ENCODE measurements at places on chromosomes 11 and 22.
A peak's percentile ranks its signal among the peaks of the same experiment; 100 is the strongest.

DNA sequence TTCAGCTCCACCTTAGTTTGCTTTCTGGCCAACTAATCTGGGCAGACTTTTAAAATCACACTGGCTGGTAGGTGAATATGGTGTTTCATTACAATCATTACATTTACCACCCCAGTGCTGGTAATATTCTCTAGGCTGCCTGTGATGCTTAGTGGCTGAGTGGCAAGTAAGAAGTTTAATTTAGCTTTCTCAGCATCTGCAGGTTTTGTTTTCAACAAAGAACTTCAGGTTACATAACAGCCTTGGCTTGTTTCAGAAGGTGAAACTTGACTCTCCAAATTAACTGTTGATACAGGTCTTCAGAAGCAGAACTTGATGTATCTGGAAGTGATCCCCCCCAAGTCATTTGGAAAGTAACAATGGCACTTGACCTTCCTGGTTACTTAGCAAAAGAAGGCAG is 423.3 kb upstream of the CCDC90B start:
- DNase-seq, result no peak

DNA sequence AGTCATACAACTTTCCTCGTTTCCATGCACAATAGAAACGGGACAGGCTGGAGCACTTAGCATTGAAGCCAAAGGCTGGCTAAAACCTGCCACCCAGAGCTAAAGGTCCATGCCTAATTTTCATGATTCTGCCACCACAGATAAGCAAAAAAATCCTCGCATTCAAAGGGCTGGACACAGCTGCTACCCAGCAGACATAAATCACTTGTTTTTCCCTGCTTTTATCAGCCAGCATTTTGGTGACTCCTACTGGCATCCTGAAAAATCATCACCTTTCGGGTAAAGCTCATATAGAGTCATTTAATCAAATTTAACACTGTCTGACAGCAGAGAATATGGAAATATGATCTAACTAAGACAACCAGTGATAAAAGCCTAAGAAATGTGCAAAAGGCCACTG is 37.9 kb downstream of the ALG9 start:
- no peak for DNase-seq

DNA sequence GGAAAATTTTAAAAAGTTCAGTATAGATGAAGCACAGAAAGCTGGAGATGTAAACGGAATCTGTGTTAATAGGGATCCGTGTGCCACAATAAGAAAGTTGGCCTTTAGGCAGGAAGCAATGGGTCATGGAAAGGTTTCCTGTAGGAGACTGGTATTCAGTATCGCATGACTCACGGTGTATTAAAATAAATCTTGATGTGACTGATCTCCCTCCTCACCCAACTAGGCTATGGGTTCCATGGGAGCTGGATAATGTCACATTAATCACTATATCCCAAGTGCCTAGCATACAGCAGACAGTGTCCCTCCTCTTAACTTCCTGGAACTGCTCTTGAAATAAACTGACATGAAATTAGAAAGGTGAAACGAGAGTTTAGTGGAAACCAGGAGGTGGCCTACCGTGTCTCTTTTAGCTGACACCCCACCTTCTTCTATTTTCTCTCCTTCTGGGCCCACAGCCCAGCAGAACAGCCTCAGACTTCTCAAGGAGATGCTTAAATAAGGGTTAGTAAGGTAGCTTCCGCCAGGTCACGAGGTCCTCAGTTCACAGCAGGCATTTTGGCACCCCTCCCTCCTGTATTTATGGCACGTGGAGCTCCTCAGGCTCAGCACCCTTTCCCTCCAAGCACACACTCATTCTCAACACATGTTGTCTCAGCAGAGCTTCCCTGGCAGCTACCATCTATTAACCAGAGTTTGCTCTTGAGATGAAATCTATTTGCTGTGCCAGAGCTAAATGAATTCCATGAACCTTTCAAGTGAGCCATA is 118.8 kb downstream of the NXPE2 start:
- DNase-seq, result no peak

GRCh38 chr11:31922450-31922849 is 111.3 kb upstream of the PAX6 start:
- DNase-seq, result no peak

- no peak for DNase-seq
Measured at GRCh38 chr11:35629914-35630313, 11.7 kb downstream of the FJX1 start.

- DNase-seq, result no peak
Measured at GRCh38 chr11:60912223-60912850, 1.6 kb upstream of the TMEM109 start.

DNA sequence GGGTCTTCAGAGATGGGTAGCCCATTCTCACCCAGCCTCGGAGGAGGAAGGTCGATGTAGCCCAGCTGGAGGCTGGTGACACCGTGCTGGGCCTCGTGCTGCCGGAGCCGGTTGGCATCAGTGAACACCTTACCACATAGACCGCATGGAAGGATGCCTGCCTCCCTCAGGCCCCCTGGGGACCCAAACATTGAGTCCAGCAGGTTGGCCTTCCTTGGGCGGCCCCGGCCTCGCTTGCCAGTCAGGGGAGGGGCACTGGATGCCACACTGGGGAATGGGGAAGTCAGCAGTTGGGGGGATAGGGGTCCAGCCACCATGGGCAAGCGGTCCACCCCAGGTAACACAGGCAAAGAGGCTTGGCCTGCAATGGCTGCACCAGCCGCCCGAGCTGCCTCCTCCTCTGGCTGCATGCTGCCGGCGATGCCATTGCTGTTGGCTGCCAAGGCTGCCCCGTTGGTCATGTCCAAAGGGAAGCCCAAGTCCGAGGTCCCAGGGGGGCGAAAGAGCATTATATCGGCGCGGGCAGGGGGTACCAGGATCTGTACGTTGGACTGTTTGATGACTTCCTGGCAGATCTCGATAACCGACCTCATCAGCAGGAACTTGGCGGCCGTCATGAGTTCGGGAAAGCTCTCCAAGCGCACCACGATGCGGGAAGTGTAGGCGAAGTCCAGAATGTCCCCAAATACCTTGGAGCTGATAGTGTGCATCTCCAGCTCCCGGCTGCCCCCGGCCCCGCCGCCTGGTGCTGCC is 1.4 kb downstream of the PATZ1 start:
- no peak for DNase-seq

DNA sequence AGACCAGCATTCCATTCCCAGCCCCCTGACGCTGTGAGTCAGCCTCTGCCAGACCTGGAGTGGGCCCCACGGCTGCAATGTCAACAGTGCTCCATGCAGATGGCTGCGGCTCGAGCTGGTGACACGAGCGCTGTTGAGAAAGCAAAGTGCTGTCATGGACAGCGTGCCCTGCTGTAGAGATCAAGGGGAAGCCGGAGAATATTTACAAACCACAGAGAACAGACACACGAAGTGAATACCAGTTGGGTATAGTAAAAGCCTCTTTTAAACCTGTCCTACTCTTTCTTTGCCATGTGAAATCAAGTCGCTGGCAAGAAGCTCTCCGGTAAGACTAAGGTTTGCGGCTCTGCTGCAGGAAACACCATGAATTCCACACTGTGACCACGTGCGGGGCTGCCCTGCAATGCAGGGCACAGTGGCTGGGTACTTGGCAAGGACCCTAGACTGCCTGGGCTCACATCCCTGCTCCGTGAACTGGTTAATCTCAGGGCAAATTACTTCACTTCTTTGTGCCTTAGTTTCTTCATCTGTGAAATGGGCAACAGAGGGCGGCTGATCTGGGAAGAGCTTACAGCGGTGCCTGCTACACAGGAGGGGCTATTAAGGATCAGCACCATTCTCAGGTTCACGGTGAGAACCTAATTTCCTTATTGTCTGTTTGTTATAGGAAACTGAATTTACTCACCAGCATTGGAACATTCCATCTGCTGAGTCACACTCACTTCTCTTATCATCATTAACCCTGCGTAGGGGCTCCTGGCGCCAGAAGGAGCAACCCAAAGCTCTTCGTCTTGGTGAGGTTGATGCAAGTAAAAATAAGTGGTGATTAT is 27.8 kb upstream of the ELFN2 start:
- no peak for DNase-seq

GRCh38 chr11:8963569-8964323 is 496 bp downstream of the TMEM9B start:
- DNase-seq, result peak; percentile 50

GRCh38 chr11:70528046-70528793 is 129.9 kb downstream of the CTTN start:
- DNase-seq, result no peak

GRCh38 chr11:108751444-108751843 is 86.6 kb downstream of the DDX10 start:
- DNase-seq, result no peak

DNA sequence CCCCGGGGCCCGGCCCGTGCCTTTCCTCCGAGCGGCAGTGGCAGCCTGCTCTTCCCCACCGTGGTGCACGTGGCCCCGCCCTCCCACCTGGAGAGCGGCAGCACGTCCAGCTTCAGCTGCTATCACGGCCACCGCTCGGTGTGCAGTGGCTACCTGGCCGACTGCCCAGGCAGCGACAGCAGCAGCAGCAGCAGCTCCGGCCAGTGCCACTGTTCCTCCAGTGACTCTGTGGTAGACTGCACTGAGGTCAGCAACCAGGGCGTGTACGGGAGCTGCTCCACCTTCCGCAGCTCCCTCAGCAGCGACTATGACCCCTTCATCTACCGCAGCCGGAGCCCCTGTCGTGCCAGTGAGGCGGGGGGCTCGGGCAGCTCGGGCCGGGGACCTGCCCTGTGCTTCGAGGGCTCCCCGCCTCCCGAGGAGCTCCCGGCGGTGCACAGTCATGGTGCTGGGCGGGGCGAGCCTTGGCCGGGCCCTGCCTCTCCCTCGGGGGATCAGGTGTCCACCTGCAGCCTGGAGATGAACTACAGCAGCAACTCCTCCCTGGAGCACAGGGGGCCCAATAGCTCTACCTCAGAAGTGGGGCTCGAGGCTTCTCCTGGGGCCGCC is 11.9 kb downstream of the C22orf31 start:
- DNase-seq, result no peak

DNA sequence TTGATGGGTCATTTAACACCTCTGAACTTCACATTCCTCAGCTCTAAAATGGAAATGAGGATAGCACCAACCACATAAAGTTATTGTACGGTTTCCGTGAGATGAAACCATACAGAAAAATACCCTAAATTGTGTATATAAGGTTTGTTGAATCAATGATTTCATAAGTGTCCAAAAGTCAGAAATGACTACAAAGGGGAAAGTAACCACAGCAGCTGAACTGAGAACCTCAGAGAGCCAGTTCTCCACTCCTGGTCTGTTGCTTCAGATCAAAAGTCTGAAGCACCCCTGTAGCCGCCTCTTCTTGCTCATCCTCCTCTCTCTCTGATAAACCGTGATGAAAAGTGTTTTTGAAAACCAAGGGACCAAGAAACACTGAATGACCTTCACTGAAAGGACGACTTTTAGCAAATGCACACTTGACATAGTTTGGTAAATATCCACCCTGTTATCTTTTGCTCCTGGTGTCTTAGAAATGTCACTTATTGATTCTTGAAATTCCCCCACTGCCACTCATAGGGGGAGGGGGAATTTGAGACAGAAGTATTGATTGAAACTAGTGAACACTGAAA is 194.5 kb downstream of the NAV2 start:
- DNase-seq, result no peak

DNA sequence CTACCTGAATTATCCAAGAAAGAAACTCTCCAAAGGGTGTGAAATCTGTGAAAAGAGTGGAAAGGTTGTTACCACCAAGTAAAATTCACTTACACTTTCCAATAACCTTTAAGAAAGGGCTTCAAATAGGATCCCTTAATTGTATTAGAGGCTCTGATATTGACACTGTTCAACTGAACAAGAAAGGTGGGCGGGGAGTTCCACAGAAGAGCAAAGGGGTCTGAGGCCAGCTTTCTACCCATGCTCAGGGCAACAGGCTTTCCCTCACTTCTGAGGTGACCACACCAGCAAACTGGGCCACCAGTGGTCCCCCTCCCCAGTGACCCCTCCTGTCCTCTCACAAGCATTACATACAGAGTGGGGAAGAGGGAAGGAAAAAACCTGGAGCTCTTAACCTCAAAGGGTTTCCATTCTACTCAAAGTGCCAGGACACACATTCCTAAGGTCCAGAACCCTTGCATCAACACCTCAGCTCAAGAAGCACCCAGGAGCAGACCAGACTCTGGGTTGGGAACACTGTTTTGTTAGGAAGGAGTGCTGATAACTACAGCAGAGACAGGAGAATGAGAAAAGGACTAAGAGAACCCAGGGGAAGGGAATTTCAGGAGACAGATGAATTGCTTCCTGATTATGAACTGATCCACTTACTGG is 71.6 kb upstream of the AKIP1 start:
- DNase-seq, result no peak

GRCh38 chr11:66292543-66293332 is 1.0 kb downstream of the TMEM151A start:
- no peak for DNase-seq

DNA sequence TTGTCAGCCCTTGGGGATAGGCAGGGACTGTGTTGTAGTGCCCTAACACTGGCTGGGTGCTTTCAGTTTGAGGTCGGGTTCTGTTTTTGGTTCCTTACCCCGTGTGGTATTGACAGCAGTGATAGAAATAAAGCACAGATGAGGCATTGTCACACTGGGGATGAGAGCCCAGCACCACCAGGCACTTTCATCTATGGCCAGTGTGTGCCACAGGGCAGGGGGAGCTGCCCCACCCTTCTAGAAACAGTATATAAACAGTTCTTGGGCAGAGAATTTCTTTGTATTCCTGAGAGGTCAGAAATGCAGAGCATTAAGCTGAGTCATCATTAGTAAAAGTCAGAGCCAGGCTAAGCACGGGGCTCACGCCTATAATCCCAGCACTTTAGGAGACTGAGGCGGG is 23.1 kb upstream of the CDC42EP2 start:
- no peak for DNase-seq

DNA sequence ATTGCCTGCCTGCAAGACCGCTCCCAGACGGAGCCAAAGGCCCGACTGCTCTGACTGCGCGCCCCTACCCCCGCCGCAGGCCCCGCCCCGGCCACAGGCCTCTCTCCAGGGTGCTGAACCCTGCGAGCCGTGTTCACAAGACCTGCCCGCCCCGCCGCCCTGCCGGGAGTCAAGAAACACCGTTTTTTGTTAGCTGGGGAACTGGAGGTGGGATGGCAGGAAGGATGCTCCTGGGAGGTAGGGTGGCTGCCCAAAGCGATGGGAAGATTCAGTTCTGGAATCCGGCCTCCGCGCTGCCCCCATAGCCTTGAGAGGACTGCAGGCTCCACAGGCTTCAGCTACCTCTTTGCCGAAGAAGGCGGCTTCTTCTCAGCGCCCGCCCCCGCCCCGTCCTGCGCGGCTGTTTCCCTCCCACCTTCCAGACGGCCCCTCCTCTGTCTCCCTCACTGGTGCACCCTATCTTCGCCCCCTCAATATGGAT is 2.7 kb upstream of the PDE2A start:
- DNase-seq, result peak; percentile 48

Data from activated CD8-positive, alpha-beta memory T cell treated with anti-CD3 and anti-CD28 coated beads for 1 hour (primary cell).